Activated CD8-positive, alpha-beta memory T cell treated with anti-CD3 and anti-CD28 coated beads for 1 hour (primary cell): ENCODE measurements at places on chromosomes 1 and 21.

DNA sequence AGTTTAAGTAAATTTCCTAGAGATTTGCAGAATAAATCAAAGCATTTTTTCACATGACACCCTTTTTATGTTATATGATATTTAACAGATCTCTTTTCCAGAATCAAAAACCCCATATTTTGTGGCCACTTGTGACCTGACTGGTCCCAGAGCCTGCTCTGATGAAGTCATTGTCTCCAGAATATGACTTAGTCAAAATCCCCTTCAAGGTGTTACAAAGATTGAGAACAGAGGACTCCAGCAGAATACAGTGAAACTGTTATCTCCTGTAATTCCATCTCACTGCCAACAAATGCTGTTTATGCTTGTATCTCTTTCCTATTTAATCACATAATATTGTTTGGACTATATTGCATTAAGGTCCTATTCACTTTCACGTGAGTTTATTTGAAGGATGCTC lies 25.6 kb downstream of the RGS1 start:
- no peak for DNase-seq

DNA sequence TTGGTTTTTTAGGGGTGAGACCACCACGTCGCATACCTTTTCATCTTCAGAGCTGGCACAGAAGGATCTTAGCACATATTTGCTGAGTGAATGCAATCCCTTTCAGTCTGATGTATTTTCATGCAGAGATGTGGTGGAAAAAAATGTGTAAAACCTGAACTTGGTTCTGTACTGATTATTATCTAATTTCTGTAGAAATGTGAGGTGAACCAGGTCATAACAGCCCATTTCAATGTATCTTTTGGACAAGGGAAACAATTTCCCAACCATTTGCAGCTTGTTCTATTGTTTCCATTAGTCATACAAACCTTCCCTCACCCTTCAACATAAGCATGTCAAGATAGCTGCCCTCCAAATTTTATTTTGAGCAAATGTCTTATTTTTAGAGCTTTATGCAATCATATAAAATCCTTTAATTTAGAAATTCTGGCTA lies 46.8 kb upstream of the RUNX1 start:
- DNase-seq: no peak

- no peak for DNase-seq
Observed at GRCh38 chr1:178964469-178965330, 61.0 kb upstream of the FAM20B start.

DNA sequence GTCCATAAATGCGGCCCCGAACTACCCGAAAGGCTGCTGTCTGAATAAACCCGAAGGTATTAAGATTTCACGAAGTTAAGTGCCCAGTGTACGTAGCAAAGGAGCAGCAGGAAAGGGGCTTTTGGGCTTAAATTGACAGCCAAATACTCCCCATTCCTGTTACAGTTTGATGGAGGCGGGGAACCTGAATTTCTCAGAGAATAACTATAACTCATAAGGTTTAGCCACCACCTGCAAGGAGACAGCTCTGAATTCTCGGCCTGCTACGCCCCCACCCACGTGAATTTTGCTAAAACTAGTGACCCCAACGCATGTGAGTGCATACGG lies 5.2 kb downstream of the GFI1 start:
- no peak for DNase-seq

DNA sequence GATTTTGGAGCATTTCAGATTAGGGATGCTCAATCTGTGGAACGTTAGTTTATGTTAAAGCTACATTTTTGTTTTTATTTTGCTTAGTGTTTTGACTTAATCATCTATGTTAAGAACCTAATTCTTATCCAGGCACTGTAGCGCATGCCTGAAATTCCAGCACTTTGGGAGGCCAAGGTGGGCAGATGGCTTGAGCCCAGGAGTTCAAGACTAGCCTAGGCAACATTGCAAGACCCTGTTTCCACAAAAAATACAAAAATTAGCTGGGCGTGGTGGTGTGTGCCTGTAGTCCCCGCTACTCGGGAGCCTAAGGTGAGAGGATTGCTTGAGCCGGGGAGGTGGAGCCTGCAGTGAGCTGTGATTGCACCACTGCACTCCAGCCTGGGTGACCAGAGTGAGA lies 23.4 kb downstream of the FNBP1L start:
- no peak for DNase-seq

DNA sequence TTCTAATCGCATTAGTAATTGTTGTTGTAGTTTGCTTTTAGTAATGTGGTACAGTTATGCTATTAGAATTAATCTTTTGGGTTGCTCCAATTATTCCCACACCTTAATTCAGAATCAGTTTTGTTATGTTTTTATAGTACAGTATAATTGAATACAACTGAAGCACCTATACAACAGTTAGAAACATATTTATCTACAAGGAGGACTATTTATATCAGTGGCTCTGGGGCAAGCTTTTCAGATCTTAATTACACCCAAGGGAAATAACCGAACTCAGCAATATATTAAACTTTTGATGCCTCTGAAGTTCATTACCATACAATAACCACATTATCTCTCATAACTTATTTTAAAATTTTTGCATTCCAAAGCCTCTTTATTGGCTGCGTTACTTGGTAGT lies 74.4 kb downstream of the LHX9 start:
- DNase-seq: no peak

DNA sequence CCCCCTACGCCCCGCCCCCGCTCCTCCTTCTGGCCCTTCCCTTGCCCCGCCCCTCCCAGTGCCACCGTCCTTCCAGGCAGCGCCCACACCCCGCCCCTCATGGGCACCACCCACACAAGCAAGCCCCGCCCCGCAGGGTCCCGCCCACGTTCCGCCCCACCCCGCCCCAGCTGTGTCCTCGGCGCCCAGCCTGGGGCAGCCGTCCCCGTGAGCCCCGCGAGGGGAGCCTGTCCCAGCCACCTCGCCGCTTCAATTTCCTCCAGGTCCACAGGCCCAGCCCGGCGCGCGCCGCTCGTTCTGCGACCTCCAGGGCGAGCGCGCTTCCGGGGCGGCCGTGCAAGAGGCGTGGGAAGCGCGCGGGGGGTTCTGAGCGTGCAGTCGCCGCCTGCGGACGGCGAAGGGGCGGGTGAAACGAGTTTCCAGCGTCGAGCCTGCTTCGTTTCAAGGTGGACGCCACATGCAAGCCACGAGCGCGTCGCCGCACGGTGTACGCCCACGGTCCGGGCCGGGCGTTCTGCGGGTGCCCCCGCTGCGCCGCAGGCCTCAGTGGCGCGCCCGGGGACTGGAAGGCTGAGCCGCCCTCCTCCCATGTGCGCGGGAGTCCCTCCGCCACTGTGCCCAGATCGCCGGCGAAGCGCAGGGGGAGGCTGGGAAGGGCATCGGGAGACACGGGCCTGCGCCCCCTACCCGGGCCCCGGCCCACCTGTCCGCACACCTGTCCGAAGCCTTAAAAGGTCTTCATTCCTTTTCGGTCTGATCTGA lies 10.8 kb upstream of the FAAP20 start:
- DNase-seq: peak; percentile 94

DNA sequence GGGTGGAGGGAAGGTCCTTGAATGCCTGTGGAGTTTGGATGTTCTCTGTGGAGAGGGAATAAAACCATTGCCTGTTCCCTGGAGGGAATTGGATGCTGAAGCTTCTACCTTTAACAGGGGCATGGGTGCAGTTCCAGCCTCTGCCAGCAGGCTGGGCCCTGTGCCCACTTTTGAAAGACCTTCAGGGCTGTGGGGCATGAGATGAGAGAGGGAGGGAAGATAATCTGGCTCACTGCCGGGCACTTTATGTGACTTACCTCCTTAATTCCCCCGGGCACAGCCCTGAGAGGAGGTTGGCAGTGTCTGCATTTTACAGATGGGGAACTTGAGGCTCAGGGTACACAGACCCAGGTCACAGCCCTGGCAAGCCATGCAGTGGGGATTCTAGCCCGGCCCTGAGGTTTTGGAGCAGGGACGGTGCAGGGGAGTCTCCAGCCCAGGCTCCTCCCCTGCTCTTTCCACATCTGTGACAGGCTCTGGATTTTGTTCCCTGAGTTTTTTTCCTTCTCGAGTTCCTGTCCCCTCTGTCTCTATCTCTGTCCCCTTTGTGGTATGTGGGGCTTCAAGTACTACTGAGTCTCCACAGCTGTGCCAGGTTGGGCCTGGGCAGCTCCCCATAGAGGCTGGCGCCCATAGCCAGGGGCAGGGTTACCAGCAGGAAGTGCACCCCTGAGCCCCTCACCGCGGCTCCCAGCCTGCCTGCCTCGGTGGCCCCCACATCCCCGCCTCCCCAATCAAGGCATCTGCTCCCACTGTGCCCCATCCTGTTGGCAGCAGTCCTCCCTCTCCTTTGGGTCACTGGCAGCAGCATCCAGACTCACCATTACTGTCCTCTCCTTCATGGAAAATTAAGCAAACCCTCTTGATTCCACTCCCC lies 14.0 kb upstream of the THEMIS2 start:
- peak; percentile 72 for DNase-seq

- DNase-seq: no peak
Observed at GRCh38 chr1:11690397-11691301, 861 bp upstream of the DRAXIN start.

DNA sequence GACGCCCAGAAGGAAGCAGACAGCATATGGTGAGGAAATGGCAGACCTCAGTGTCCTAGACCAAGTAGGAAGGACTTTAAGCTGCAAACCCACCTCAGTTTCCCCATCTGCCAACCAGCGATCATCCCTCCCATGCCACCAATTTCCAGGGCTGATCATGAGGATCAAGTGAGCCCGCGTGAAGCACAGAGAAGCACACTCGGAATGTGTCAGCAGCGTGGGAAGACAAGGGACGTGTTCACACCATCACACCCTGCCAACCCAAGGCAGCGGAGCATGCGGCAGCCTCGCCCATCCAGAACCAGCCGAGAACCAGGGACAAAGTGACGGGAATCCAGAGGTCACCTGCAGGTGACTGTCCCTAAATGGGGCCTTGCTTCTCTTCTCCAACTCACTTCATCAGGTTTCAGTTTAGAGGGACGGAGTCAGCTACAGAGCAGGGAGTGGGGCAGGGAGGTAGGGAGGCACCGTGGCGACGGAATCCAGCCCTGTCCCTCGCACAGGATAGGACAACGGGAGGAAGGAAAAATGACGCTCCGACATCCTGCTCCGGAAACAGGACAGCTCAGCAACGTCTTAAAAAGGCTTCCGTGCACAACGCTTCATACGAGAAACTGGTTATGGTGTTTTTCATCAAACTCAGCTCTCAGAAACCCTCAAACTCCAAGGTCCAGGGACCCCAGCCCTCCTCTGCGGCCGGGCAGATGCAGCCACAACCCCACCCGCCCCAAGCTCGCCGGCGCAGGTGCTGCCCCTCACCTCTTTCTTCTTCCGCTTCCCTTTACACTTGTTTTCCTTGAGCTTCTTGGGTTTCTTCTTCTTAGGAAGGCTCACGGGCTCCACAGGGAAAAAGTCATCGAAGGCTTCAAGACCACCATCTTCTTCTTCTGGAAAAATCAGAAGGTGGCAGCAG lies 12.5 kb downstream of the CHD5 start:
- DNase-seq: no peak

- no peak for DNase-seq
Observed at GRCh38 chr1:43235451-43236121, 34.2 kb upstream of the TMEM125 start.

DNA sequence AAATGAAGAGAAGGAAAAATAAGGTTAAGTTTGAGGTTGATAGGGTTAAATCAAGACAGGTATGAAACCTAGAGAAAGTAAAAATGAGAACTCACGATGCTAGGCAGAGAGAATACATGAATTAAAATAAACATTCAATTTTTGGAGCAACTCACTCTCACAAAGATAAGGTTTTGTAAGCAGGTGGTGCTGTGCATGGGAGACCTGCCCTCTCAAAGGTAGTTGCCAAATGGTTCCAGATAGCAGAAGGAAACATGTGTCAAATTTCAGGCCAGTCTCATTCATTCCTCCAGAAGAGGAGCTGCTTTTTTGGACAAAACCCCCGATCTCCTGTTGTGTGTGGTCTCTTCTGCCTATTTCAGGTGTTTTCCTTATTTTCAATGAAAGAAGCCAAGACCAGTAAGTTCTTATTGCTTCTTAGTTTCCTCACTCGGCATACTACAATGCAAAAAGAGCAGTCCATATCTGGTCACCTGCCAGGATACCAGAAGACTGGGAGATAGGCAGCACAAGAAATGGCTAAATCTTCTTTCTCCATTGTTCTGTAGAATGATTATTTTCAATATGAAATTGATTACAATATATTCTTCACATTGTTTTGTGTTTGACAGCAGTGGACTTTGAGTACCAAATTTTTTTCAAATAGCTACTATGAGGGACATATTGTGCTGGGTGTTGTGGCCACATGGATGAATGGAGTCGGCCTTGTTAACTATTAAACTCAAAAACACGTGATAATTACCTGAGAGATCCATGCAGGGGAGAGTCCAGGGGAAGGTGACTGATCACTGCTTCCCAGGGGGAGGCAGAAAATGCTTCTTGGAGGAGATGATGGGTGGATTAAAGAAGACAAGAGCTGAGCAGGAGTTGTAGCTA lies 3.6 kb downstream of the CR1L start:
- DNase-seq: no peak

DNA sequence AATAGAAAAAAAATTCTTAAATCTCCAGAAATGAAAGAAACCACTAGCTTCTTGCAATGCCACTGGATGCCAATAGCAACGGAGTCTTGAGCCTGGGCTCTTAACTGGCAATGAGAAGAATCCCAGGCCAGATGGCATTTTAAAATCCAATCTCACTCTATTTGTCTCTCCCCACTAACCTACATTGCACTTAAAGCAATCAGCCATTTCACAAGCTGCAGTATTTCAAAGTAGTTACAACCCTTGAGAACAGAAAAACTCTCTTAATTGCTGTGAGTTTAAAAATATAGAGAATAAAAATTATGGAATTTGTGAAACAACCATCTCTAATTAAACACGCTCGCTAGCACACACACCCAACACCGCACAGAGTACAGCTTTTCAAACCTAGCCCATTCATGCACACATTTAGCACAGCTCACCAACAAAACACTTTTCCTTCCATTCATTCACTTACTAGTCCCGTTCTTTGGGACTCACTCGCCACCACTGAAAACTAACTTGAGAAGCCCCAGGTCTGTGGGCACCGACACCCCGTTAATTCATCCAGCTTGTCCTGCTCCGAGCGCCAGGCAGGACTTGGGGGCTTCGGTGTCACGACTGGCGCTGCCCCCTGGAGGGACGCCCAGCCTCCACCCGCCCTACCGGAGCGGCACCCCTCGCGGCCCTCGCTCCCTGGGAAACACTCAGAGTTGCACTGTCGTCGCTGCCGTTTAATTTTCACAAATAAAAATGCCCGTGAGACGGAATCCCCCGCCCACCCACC lies 1.0 kb downstream of the DDAH1 start:
- no peak for DNase-seq

DNA sequence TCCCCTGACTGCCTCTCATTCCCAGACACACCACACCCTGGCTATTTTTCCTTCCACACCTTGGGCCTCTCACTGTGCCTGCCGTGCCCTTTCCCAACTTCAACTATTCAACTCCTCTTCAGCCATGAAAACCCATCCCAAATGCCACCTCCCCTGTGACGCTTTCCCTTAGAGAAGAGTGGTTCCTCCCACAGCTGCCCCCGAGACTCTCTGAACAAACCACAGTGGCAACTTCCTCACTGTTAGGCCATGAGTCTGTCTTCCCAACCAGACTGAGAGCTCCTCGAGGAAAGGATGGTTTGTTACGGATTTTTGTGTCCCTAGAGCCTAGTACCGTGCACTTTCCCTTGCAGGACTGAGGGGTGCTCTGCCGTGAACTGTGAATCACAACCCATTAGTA lies 59.2 kb downstream of the LRRN2 start:
- no peak for DNase-seq
